Heart right ventricle (tissue), 16 donors: ENCODE measurements at places on chromosomes 1 and 21. TPM values are rescaled to one million over a fixed set of nuclear protein-coding genes. Genes with fewer than 3 reads are reported as not detected.

Gene GPATCH3
- total RNA-seq: 6.5 TPM

Gene ARHGEF16
- 0.31 TPM for total RNA-seq

DNA sequence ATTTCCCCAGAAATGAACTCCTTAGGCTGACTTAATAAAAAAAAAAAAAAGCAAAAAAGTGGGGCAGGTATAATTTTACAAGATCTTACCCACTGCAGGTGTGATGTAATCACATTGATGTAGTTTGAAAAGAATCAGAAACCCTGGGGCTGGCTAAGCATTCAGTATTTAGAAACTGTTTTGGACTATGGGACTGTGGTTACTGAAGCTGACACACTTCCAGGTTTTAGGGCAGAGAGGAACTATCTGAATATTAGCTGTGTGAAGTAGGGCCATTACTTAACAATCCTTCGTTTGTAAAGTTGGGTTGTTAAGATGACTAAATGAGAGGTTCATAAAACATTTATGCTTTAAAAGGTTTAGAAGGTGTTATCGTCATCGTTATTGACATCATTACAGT is 165.3 kb downstream of the FASLG start:
- H3K4me1 ChIP-seq: peaks cover 39% of the 10 kb centered on the region
- H3K4me3 ChIP-seq: no peak overlapping the region

Gene MMEL1
- total RNA-seq: 0.67 TPM

DNA sequence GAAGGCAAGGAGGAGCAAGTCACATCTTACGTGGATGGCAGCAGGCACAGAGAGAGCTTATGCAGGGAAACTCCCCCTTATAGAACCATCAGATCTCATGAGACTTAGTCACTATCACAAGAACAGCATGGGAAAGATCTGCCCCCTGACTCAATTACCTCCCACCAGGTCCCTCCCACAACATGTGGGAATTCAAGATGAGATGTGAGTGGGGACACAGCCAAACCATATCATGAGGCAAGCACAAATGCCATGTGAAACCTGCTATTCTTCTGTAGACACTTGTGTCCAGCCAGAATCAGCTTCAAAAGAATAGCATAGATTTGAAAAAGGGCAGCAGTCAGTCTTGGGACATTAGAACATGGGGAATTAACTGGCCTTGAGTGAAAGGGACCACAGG is 32.2 kb upstream of the UBE2U start:
- H3K27me3 ChIP-seq: no peaks in the 10 kb centered on the region
- no peaks in the 10 kb centered on the region for H3K4me1 ChIP-seq
- no peak for DNase-seq
- no peaks in the 10 kb centered on the region for H3K36me3 ChIP-seq
- no peak overlapping the region for H3K27ac ChIP-seq
- no peak overlapping the region for H3K4me3 ChIP-seq

GRCh38 chr1:30606166-30606565 is 117.2 kb downstream of the MATN1 start:
- H3K4me1 ChIP-seq: no peaks in the 10 kb centered on the region
- H3K27me3 ChIP-seq: peaks cover 27% of the 10 kb centered on the region
- no peak for DNase-seq
- H3K27ac ChIP-seq: no peak overlapping the region
- no peaks in the 10 kb centered on the region for H3K36me3 ChIP-seq

- no peak for DNase-seq
- H3K27me3 ChIP-seq: no peaks in the 10 kb centered on the region
- no peak overlapping the region for H3K4me3 ChIP-seq
- no peak overlapping the region for H3K27ac ChIP-seq
Measured at GRCh38 chr21:42632336-42632751, 21.1 kb upstream of the PDE9A start.

DNA sequence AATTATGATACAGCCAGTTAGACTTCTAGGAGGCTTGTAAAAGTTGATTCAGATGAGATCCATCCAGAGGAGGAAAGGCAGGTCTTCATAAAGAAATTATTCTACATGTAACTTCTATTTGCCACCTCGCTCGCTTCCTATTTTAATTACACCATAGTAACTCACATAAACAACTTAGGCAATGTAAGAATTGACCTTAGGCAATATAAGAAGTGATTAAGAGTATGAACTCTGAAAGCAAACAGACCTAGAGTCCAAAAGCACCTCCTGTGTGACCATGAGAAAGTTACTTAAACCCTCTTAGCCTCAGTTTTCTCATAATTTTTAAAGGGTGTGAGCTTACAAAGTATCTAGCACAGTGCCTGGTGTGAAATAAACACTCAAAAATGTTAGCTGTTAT is 192.7 kb upstream of the NFIA start:
- DNase-seq: no peak
- H3K36me3 ChIP-seq: no peaks in the 10 kb centered on the region
- H3K27ac ChIP-seq: no peak overlapping the region
- no peaks in the 10 kb centered on the region for H3K27me3 ChIP-seq
- H3K4me3 ChIP-seq: no peak overlapping the region

Gene CYP4X1
- total RNA-seq: 1.6 TPM

Gene CFHR3
- total RNA-seq: not detected

Gene KISS1
- not detected for total RNA-seq

- no peaks in the 10 kb centered on the region for H3K4me1 ChIP-seq
- no peak overlapping the region for H3K27ac ChIP-seq
- no peak overlapping the region for H3K4me3 ChIP-seq
- H3K36me3 ChIP-seq: peaks cover 69% of the 10 kb centered on the region
Measured at GRCh38 chr1:88800382-88801051, 90.8 kb downstream of the GTF2B start.

DNA sequence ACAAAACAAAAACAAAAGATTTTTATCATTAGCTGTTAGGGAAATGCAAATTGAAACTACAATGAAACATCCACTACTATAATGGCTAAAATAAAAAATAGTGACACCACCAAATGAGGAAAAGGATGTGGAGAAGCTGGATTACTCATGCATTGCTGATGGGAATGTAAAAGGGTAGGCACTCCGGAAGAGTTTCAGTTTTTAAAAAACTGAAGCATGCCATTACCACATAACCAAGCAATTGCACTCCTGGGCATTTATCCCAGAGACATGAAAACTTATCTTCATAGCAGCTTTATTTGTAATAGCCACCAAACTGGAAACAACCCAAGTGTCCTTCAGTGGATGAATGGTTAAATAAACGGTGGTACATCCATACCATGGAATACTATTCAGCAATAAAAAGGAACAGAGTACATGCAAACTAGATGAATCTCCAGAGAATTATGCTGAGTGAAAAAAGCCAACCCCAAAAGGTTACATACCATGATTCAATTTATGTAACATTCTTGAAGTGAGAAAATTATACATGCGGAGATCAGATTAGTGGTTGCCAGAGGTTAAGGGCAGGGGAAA is 14.5 kb upstream of the CFAP298 start:
- H3K27ac ChIP-seq: no peak overlapping the region
- no peak overlapping the region for H3K4me3 ChIP-seq
- peaks cover 30% of the 10 kb centered on the region for H3K36me3 ChIP-seq
- no peaks in the 10 kb centered on the region for H3K27me3 ChIP-seq
- H3K4me1 ChIP-seq: no peaks in the 10 kb centered on the region

GRCh38 chr1:164587617-164588501 is 28.9 kb downstream of the PBX1 start:
- no peak for DNase-seq
- H3K4me1 ChIP-seq: peaks cover 90% of the 10 kb centered on the region

Gene TINAGL1
- total RNA-seq: 181 TPM

GRCh38 chr1:210598135-210598652 is 269.5 kb downstream of the HHAT start:
- no peaks in the 10 kb centered on the region for H3K4me1 ChIP-seq
- no peaks in the 10 kb centered on the region for H3K36me3 ChIP-seq
- peak; percentile 24 for DNase-seq
- no peaks in the 10 kb centered on the region for H3K27me3 ChIP-seq
- H3K4me3 ChIP-seq: no peak overlapping the region

Gene UBASH3A
- total RNA-seq: 1.3 TPM

DNA sequence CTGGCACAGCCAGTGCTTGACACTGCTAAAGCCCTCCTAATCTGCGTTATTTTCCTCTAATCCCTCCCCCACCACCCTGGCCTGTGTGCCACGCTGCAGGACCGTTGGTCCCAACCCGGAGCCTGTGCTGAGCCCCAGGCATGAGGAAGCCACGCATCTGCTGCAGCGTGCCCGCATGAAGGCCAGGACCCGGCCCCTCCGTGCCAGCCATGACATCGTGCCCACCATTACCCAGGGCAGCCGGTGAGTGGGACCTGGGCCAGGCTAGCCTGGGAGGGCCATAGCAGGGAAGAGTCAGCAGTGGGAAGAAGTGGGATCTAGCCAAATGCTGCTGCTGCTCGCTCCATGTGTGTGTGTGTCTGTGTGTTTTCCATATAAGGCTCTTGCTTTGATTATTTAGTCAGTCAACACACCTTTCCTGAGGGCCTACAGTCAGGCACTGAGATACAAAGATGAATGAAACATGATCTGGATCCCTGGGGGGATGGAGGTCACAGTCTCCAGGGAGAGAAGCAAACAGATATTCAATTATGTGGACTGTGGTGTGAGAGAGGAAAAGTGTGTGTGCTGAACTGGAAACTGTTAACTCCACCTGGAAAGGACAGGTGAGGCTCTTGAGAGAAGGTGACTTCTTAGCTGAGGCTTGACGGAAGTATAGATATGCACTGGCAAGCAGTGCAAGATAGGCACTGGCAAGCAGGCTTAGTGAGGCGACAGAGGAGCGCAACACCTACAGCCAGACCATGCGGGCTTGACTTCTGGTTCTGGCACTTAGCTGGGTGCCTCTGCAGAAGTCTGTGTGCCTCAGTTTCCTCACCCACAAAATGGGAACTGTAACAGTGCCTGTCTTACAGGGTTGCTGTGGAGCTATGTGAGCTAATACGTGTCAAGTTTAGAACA is 15.9 kb downstream of the KIAA1614 start:
- H3K4me1 ChIP-seq: peaks cover 43% of the 10 kb centered on the region
- no peak for DNase-seq
- H3K36me3 ChIP-seq: no peaks in the 10 kb centered on the region
- H3K27me3 ChIP-seq: no peaks in the 10 kb centered on the region
- peak overlapping the region; percentile 81 for H3K27ac ChIP-seq
- no peak overlapping the region for H3K4me3 ChIP-seq

DNA sequence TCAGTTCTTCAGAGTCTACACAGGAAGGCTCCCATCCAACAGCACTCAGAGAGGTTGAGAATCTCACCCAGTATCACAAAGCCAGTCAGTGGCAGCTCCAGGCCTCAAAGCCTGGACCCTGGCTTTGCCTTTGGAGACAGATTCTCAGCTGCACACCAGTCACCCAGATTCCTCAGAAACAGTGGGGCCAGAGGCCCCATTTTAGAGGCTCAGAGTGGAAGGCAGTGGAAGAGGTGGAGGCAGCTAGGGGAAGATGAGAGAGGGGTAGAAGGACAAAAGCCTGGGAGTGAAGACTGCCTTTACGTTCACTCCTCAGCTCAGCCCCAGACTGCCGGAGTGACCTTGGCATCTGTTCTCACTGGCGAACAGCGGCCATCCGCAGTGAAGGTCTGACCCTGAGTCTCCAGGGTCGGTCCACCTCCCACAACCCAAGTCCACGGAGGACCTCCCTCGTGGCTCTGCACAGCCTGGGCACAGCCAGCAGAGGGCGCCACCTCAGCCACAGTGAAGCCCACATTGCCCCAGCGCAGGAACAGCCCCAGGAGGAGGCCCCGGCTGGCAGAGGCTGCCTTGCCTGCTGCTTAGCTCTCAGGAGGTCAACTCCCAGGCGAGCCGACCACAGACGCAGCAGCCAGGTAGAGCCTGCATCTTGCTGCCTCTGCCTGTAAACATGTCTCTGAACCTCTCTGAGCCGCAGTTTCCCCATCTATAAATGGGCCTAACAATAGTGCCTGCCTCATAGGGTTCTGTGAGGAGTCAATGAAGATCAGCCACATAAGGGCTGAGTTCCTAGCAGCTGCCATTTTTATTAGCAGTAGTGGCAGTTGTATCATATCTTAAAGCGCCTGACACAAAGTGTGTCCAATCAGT is 5.9 kb upstream of the FNDC5 start:
- no peak for DNase-seq
- no peaks in the 10 kb centered on the region for H3K36me3 ChIP-seq
- H3K27ac ChIP-seq: no peak overlapping the region
- H3K27me3 ChIP-seq: no peaks in the 10 kb centered on the region

DNA sequence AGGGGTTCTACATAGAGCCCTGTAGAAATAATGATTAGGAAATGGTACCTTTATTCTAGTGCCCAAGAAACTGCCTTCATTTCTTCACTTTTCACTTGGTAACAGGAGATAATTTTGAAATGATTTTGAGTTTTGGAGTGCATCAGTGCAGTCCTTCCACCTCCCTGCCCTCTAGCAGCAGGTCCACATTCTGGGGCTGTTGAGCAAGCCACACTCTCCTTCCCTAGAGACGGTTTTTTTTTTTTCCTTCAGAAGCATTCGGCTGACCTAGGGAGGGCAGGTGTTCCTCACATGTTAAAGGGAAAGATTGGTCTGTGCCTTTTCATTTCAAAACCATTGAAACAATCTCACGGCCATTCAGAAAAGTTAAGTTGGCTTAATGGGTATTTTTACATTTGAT is 39.8 kb downstream of the SLC37A1 start:
- no peak overlapping the region for H3K27ac ChIP-seq
- no peaks in the 10 kb centered on the region for H3K27me3 ChIP-seq
- H3K4me3 ChIP-seq: no peak overlapping the region
- no peaks in the 10 kb centered on the region for H3K36me3 ChIP-seq

DNA sequence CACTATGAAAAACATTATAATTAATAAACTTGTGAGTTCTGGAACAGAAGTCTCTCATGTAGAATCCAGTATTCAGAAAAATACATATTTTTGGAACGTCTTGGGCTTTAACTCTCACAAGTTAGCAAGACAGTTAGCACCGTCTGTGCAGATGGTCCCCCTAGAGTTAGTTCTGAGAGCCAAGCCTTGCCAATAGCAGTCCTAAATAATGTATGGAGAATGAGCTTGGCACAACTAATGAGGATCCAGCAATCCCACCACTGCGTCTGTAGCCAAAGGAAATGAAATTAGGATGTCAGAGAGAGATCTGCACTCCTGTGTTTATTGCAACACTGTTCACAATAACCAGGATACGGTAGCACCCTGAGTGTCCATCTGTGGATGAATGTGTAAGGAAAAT is 54.6 kb upstream of the VAMP3 start:
- no peak for DNase-seq
- no peaks in the 10 kb centered on the region for H3K36me3 ChIP-seq
- H3K4me1 ChIP-seq: peaks cover 15% of the 10 kb centered on the region
- no peak overlapping the region for H3K4me3 ChIP-seq
- no peaks in the 10 kb centered on the region for H3K27me3 ChIP-seq

DNA sequence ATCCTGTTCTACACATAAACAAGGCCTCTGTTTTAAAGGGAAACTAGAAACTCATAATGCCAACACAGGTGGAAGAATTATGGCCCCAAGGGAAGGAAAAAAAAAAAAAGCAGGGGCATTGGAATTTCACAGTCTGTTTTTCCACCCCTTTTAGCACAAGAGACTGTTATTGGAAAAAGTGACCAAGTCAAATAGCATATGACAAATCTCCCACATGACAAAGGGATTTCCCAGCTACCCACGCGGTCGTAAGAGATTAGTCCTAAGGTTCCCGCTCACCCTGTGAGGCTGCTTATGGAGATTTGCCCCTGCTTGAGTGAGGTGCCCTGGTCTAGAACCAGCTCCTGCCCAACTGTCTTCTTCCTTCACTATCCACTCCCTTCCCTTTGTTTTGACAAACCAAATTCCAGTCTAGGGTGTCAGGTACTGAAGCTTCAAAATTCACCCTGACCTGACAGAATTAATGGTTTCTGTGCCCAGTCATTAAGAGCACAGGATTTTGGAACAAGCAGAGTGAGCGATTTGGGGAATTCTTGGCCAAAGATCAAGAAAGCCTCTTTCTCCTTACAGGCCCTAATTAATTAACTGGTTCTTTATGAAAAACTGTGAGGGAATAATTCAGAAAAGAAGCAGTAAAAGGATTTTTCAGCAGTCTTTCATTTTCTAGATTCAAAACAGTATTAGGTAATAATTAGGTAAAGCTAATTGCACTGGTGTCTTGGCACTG is 107.3 kb downstream of the NMNAT2 start:
- no peaks in the 10 kb centered on the region for H3K36me3 ChIP-seq
- H3K27me3 ChIP-seq: no peaks in the 10 kb centered on the region
- no peak overlapping the region for H3K4me3 ChIP-seq
- H3K27ac ChIP-seq: no peak overlapping the region
